Left renal cortex interstitium (tissue), 4 donors: ENCODE measurements at places on chromosomes 2 and 18. TPM values are rescaled to one million over a fixed set of nuclear protein-coding genes. Genes with fewer than 3 reads are reported as not detected.

Gene KLHL41
- polyA plus RNA-seq, result 1.8 TPM

GRCh38 chr2:120567128-120567527 is 168.5 kb upstream of the GLI2 start:
- DNase-seq, result no peak

- no peak for DNase-seq
Measured at GRCh38 chr2:28442328-28442727, 49.7 kb downstream of the FOSL2 start.

Gene NPAS2
- 11.7 TPM for polyA plus RNA-seq

GRCh38 chr2:163133602-163134001 is 295.0 kb upstream of the KCNH7 start:
- no peak for DNase-seq

DNA sequence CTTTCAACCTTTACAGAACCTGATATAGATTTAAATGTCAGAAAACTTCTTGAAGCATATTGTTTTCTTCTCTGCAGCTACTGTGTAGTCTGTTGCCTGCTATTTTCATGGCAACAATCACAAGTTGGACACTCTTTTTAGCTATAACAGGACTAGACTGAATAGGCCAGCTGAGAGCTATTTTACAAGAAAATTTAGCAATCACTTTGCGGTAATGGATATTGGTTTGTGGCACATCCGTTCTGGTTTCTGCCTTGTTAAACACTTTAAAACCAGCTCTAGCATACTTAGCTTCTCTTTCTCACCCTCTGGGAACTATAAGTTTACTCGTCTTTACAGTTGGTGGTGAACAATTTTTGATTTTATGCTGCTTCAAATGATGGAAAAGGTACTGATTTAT is 125.7 kb downstream of the MAP2 start:
- DNase-seq, result no peak

DNA sequence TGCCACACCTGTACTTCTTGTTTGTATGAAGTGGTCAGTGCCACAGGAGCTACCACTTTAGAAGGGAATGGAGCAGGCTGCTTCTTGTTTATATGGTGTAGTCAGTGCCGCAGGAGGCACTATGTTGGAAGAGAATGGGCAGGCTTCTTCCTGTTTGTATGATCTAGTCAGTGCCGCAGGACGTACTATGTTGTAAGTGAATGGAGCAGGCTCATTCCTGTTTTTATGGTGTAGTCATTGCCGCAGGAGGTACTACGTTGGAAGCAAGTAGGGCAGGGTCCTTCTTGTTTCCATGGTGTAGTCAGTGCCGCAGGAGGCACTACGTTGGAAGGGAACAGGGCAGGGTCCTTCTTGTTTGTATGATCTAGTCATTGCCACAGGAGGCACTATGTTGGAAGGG is 27.3 kb downstream of the TPO start:
- DNase-seq, result no peak

Gene GCG
- polyA plus RNA-seq, result not detected

- no peak for DNase-seq
Measured at GRCh38 chr18:46510386-46510785, 146.6 kb downstream of the LOXHD1 start.

DNA sequence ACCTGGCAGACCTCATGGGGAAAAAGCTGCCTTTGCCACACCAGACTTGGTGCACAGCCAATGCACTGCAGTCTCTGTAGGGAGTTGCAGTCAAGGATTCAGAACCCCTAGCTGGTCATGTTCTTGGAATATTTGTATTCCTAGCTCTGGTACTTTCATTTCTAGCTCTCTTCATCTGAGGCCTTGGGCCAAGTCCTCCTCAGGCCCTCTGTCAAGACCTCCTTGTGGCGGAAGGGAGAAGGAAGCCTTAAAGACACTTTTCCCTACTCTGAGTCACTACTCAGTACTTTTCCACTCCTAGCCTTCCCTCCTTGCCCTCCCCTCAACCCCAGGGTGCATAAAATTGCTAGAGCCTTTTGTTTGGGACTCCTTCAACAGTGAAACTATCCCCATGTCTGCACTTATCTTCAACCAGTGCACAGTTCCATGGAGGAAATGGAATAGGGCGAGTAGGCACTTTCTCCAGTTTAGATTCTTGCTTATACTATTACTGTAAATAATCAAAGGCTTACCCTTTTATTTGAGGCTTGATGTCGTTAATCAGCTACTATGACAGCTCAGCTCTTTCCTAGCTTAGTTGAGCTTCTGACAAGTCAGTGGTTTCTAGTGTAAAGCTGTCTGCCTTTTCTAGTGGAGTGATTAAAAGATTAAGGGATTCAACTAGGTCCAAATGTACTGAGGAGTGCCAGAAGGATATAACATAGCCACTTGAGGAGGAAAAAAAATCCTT is 15.8 kb downstream of the M1AP start:
- no peak for DNase-seq

- no peak for DNase-seq
Measured at GRCh38 chr2:174074831-174075230, 109.7 kb upstream of the SP3 start.

DNA sequence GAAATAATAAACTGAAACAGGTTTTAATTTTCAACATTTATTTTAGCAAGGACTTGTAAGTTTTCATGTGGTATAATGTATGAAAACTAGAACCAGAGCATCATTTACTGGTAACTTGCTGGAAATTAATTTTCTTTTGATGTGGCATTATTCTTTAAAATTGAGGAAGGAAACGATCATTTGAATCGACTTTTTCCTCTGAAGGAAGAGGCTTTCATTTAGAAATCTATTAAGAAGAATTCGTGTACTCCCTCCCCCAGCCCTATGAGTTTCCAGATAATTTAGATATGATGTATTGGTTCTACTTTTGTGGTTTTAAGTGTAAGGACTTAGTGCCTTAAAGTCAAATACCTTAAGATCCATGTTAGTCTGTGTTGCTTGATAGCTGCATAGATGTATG is 2.5 kb downstream of the BABAM2 start:
- no peak for DNase-seq

DNA sequence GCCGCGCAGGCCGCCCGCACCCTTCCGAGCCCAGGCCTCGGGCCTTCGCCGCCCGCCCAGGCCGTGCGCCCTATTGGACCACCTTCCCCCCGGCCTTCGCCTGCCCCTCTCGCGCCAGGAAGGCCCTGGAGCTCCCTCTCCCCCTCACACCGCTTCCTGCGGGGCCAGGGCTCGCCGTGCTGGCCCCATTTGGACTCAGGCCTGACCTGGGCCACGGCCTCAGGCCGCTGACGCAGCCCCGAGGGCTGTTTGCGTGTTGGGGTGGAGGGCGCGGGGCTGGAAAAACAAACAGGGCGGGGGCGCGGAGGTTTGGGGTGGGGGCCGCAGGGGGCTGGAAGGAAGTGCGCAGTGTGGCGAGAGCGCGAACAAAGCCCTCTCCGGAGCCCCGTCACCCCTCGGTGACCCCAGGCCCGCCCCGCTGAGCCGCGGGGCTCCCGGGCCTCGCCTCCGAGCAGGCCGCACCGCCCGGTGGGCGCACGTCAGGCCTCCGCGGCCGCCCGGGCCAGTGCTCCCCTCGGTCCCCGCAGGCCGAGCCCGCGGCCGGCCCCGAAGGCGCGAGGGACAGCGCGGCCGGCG is 12.3 kb upstream of the SIX3 start:
- DNase-seq, result no peak

Gene CFAP53
- 4.6 TPM for polyA plus RNA-seq

Gene MYCN
- 39.1 TPM for polyA plus RNA-seq

DNA sequence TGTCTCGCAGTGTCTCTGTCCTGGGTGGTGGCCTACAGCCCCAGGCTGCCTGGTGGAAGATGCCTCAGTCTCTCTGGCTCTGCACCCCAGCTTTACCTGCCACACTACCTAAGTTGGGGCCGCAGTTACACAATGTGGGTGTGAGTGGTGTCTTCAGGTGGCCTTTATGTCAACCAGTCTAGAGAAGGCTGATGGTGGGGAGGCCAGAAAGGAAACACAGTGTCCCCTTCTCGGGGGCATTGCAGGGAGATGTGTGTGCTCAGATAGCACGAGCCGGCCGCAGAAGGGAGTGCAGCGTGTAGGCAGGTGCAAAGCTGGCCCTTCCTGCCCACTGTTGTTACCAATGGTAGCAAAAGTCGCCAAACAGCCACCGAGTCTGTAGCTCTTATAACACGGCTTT is 216.1 kb downstream of the SH3RF3 start:
- DNase-seq, result no peak

- DNase-seq, result no peak
Measured at GRCh38 chr2:13020469-13020868, 303.7 kb downstream of the TRIB2 start.

- no peak for DNase-seq
Measured at GRCh38 chr2:111535404-111535803, 348.6 kb downstream of the ANAPC1 start.

DNA sequence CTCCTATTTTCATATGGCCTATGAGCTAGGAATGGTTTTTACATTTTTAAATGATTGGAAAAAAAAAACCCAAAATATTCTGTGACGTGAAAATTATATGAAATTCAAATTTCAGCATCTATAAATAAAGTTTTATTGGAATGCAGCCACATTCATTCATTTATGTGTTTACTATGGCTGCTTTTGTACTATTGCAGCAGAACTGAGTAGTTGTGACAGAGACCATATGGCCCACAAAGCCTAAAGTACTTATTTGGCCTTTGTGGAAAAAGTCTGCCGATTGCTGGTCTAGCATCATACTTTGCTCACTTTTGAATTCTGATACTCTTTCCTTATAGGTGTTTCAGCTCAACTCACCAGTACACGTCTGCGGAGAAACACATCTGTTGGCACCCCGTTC is 39.0 kb downstream of the MYO3B start:
- DNase-seq, result no peak

- DNase-seq, result no peak
Measured at GRCh38 chr2:160639472-160639871, 145.9 kb upstream of the RBMS1 start.

DNA sequence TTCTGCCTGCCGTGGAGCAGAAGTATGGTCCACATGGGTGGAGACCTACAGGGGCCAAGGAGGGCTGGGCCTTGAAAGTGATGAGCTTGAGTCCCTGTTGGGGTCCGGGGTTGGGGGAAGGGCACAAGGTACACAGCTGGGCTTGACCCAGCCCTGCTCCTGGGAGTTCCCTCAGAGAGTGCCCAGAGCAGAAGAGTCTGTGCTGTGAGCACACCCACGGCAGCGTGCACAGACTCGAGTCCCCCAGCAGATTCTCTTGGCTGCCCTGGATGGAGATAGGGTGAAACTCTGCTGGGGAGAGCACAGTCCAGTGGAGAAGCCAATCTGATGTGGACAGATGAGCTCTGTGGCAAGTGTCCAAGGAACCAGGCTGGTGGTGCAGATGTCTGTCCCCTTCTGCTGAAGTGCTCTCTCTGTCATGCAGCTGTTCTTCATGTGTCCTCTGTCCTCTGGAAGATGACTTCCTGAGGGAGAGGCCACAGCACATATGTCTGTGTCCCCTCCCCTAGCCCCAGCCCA is 27.5 kb downstream of the INPP4A start:
- no peak for DNase-seq

Gene BCL11A
- polyA plus RNA-seq, result 15.6 TPM

DNA sequence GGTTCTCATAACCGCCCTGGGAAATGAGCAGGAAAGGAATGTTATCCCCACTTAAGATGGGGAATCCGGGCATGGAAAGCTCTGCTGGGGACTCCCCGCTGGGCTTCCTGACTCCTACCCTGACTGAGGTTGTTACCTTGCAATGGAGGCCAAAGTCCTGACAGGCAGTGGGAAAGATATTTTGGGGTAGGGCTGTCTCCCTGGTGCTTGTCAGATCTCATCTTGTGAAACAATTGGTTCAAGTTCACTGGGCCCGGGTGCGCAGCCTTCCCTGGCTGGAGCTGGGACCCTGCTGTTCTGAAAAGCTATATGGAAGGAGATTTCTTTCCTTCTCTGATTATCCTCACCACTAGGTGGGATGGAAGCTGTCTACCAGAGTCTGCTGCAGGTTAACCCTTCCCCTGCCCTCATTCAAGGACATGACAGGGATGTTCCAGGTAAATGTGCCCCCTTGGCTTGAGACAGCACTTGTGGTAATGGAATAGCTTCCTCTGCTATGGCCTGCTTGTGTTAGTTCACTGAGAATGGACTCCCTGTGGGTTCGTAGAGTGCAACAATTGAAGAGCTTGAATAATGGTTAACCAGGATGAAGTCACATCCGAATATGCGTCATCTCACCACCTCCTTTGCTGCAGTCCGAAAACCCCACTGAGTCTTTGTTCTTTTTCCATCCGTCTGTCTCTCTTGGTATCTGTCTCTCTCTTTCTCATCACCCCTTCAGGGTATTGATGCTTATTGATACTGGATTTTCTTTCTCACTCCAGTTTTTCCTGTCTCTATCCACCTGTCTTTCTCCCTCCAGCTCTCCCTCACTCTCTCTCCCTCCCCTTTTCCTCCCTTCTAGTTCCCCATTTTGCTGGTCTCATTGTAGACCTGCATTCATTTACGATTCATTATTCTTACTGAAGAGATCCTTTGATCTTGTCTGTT is 67.8 kb upstream of the EPAS1 start:
- DNase-seq, result no peak

GRCh38 chr18:77271576-77272481 is 22.2 kb downstream of the GALR1 start:
- DNase-seq, result no peak

GRCh38 chr2:9268301-9269080 is 61.9 kb downstream of the ASAP2 start:
- DNase-seq, result no peak

Gene CPS1
- 11.1 TPM for polyA plus RNA-seq

GRCh38 chr2:234102112-234102511 is 51.6 kb downstream of the SPP2 start:
- DNase-seq, result no peak

Gene LCT
- 0.05 TPM for polyA plus RNA-seq

GRCh38 chr2:101989740-101990460 is 1.9 kb upstream of the IL1R2 start:
- DNase-seq, result no peak

DNA sequence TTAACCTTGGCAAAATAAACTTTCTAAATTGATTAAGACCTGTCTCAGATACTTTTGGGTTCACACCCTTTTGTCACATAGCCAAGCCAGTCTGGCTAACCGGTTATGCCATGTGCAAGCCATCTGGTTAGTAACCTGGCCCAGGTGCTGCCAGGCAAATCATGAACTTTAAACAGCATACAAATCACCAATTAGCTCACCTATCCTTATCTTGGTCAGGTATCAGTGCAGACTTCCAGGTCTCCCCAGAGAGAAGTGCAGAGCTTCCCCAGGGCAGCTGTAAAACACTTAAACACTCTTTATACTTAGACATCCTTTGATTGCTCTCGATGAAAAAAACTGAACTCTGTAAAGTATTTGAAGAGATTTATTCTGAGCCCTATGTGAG is 14.9 kb upstream of the MC5R start:
- DNase-seq, result no peak

DNA sequence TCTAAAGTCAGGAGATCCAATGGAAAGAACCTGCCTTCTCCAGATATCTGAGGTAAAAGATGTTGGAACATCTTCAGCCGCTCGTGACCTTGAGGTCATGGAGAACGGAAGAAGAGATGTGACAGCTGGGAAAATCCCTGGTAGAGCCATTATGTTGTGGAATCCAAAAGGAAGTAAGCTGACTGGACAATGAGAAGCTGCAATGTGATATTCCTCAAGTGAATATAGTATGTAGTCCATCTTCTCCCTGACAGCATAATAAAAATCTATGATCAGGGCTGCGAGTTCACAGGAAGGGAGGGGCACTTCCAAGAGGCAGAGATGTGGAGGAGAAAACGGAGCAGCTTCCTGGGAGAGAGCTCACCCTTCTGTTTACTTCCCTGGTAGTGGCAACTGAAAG is 201.0 kb upstream of the SP5 start:
- peak; percentile 54 for DNase-seq

Gene CAPN14
- not detected for polyA plus RNA-seq
